Bronchus fibroblast of lung (primary cell): ENCODE measurements at places on chromosomes 13 and 19. TPM values are rescaled to one million over a fixed set of nuclear protein-coding genes. Genes with fewer than 3 reads are reported as not detected.

NCAN gene
- not detected in 2 replicates for total RNA-seq

KLK2 gene
- 0.89 TPM in 1 of 2 replicates, not detected in the other for total RNA-seq

ADGRE2 gene
- total RNA-seq = 1.3 and 1.7 TPM in 2 replicates

TRPM4 gene
- 10.4 and 12.1 TPM in 2 replicates for total RNA-seq

ZNF526 gene
- 7.9 and 8.0 TPM in 2 replicates for total RNA-seq

PPAN gene
- 33.3 and 39.4 TPM in 2 replicates for total RNA-seq

FLT3LG gene
- 2.4 and 5.6 TPM in 2 replicates for total RNA-seq

B3GNT8 gene
- total RNA-seq = 2.1 and 3.5 TPM in 2 replicates

MISP gene
- total RNA-seq = under 0.01 TPM in 1 of 2 replicates, not detected in the other

CDC42EP5 gene
- total RNA-seq = 26.5 and 30.4 TPM in 2 replicates

SIGLEC9 gene
- under 0.01 TPM in 1 of 2 replicates, not detected in the other for total RNA-seq

FGF9 gene
- not detected in 2 replicates for total RNA-seq

ZNF534 gene
- total RNA-seq = not detected in 2 replicates

LINGO3 gene
- total RNA-seq = not detected in 2 replicates

NXNL1 gene
- not detected in 2 replicates for total RNA-seq

RHPN2 gene
- 2.1 and 2.9 TPM in 2 replicates for total RNA-seq

LGALS7 gene
- 2.1 TPM in 1 of 2 replicates, not detected in the other for total RNA-seq

LGALS4 gene
- 0.15 TPM in 1 of 2 replicates, not detected in the other for total RNA-seq

MYO1F gene
- 0.15 and 1.0 TPM in 2 replicates for total RNA-seq

ZNF221 gene
- 1.9 and 3.0 TPM in 2 replicates for total RNA-seq

ADGRE1 gene
- total RNA-seq = not detected in 2 replicates

MTRF1 gene
- total RNA-seq = 8.9 and 11.4 TPM in 2 replicates
